CD4-positive, CD25-positive, alpha-beta regulatory T cell (primary cell): ENCODE measurements at places on chromosomes 16 and 17.

GRCh38 chr17:64728041-64728695 is 66.1 kb upstream of the SMURF2 start:
- DNase-seq = no peak

- DNase-seq = no peak
Observed at GRCh38 chr16:82045465-82045864, 10.4 kb downstream of the HSD17B2 start.

DNA sequence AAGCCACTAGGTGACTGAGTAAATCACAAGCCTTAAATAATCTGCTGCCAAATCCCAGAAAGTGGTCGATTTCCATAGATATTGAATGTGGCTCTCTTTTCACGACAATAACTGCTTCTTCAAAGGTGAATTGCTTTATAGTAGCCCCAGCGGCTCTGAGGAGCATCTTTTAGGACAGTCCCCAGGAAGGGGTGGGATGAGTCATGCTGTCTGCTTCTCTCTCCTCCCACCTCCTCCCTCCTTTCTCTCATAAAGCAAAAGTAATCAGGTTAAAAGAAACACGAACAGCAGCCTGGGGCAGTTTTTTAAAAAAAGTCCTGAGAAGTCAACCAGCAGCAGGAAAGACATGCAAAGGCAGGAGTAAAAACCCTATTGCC is 1.8 kb downstream of the KIAA0513 start:
- peak; percentile 80 for DNase-seq

DNA sequence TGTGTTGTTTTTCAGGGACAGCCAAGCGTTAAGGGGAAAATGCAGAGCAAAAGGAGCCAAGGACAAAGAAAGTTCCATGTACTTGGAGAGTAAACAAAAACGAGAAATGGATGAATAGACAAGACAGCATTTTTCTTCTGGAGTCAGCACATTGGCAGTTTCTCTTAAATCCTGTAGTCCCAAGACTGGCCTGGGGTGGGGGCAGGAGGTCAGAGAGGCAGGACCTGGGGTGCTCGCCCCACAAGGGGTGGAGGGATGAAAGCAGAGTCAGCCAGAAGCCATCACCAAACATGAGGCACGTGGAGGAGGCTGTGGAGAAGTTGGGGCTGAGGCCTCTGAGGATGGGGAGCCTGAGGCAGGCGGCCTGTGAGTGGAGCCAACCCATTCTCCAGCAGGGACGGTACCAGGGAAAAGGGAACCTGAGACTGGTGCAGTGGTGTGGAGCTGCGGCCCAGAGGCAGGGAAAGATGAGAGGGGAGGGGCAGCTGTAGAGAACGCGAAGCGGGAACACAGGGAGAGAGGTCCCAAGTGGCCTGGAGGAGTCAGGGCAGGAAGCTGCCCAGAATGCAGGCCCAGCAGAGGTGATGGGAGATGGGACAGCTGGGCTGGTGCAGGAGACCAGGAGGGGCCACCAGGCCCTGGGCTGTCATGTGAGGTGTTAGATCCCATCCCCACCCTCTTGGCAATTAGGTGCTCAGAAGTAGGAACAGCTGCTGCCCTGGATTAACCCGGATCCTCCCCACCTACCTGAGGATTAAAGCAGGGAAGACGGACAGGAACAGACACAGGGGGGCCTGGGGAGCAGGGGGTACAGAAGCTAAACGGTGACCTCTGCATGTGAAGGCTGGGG is 3.3 kb downstream of the TLCD3B start:
- DNase-seq = no peak

DNA sequence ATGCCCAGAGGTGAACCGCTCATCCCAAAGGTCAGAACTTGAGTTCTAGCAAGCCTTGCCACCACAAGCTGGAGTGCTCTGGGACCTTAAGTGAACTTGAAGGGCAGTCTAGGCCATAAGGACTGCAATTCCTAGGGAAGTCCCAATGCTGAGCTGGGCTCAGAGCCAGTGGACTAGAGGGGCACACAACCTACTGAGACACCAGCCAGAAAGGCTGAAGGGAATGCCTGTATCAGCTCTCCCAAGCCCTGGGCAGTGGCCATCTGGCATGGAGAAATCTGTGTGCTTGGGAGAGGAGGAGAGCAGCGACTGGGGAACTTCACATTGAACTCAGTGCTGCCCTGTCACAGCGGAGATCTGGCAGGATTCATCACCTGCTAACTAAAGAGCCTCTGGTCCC is 201.3 kb downstream of the CEP112 start:
- no peak for DNase-seq

DNA sequence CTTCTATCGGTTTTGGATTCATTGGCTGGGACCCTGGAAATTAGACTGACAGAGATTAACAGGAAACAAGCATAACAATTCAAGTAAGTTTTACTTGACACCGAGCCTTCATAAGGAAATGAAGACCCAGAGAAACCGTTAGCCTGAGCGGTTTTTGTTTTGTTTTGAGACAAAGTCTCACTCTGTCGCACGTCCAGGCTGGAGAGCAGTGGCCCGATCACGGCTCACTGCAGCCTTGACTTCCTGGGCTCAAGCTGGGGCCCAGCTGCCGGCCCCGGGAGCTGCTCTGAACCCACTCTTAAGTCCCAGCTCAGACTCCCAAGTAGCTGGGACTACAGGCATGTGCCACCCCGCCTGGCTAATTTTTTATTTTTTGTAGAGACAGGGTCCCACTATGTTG is 321.3 kb downstream of the SEC14L1 start:
- DNase-seq = no peak

- no peak for DNase-seq
Observed at GRCh38 chr17:65163990-65164495, 26.9 kb downstream of the RGS9 start.

GRCh38 chr16:81804134-81804610 is 25.1 kb downstream of the PLCG2 start:
- no peak for DNase-seq

- DNase-seq = no peak
Observed at GRCh38 chr16:3087243-3088235, 11.6 kb downstream of the ZSCAN10 start.

GRCh38 chr17:68909066-68909465 is 46.1 kb downstream of the ABCA8 start:
- DNase-seq = no peak

DNA sequence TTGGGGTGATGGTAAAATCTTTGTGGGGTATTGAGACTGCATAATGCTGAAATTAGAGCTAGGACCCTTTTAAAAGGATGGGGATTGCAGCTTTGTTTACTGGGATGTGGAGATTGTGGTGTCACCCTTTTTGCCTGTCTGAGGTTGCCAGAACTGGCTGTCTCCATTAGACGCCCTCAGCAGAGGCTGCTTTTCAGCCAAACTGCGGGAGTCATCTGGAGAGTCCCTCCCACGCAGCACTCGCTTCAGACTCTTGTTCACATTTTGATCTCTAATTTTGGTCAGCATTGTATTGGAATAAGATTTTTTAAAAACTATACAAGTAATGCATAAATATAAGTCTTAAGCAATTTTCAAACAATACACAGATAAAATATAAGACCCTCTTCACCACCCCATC is 27.9 kb upstream of the JPT2 start:
- no peak for DNase-seq

- DNase-seq = no peak
Observed at GRCh38 chr17:15971098-15971678, 26.3 kb downstream of the ADORA2B start.

DNA sequence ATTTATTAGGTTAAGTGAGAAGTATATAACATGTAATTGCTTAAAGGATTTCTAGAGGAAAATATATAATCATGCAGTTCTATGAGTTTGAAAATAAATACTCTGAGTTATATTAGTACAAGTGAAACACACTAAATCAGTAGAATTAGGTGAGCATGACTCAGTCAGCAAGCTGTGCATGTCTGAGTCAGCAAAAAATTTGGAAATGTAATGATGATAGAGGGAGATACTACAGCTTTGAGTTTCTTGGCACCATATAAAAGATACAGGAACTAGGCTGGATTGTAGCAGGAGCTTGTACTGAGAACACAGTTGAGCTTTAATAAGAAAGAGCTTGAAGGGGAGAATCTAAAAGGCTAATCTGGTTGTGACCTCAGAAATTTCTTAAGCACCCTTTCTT is 1224.6 kb downstream of the CDH8 start:
- no peak for DNase-seq

- DNase-seq = no peak
Observed at GRCh38 chr16:26795184-26795583, 271.5 kb upstream of the C16orf82 start.

- no peak for DNase-seq
Observed at GRCh38 chr16:49552313-49552928, 178.8 kb downstream of the C16orf78 start.
